ENCODE measurements at places on chromosomes 1 and 21.

GRCh38 chr21:33189237-33189636 lies 40.5 kb upstream of the IFNAR2 start:
- no peak for DNase-seq

DNA sequence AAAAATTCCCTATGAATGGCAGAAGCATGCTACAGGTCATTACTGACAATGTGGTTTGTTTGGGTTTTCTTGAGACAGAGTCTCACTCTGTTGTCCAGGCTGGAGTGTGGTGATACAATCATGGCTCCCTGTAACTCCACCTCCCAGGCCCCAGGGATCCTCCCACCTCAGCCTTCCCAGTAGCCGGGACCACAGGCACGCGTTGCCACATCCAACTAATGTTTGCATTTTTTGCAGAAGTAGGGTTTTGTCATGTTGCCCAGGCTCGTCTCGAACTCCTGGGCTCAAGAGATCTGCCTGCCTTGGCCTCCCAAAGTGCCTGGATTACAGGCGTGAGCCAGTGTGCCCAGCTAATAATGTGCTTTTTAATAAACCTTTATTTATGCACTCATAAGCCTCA lies 259.1 kb downstream of the NFIA start:
- DNase-seq: no peak

DNA sequence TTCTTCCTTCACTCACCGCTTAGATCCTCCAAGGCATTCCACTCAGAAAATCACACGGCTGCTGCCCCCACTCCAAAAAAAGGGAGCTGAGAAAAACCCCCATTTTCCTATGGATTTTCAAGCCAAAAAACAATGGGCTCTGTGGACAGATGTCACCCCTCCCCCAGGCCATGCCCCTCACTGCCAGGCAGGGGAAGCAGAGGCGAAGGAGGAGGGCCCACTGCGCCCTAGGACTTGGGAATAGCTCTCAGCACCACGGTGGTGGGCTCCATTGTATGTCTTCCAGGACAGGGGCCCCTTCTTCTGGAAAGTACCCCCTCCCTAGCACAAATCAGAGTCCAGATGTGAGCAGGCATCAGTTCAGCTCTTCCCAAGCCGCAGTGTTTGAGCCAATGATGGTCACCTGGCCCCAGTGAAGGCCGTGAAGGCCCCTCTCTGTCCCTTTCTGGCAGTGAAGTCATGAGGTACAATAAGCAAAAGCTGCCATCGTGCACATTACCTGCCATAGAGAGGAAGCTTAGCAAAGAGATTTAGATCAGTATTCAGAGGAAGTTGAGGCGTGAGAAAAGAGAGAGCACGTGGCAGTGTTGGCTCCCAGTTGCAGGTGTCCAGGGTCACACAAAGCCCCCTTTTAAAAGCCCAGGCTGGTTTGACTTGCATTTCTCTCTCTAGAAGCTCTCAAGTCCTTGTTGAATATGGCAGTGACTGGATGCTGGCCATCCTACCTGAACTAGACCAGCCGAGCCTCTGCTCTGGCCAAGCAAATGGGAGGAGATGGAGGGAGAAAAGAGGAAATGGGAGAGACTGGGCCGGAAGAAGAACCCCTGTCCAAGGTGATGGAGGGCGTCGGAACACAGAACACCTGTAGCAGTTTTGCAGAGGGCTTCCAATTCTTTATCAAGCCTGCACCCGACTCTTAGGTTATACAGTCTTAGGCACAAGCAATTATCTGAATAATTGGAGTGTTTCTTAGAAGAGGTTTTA lies 149.0 kb downstream of the TOMM20 start:
- no peak for DNase-seq

DNA sequence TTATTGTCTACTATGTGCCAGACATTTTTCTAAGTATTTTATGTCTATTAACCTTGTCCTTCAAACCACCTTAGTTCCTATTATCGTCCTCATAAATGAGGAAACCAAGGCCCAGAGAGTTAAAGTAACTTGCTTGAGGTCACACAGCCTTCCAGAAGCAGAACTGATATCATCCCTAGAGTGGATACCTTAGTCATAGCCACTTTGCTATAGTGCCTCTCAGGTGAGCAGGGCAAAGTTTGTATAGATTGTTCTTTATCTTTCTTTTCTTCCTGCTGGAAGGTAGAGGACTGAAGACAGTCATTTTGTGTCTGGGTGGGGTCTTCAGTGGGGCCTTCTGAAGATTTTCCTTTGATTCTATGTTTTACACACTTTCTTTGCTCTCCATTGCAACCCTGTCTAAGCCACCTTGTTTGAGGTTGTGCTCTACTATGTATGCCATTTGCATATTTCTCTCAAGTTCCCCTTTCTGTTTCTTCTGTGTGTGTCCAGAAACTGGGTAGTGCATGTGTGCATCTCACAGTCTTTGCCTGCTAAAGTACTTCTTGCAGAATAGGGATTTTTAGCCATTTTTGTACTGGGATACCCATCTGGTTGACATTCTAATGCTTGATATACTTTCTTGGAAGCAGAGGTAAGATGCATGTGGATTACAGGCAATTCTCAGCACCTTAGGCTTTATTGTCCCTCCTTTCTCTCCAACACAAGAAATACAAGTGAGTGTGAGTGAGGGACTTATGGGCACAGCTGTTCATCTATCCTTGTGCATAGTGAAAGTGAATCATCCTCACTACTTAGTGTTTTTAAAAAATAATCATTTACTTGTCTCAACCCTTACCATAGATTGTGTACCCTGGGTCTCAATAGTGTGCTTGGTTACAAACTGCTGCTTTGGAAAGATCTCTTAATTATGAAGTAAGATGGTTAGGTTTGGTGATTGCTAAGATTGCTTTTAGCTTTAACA lies 207.6 kb upstream of the HMCN1 start:
- DNase-seq: no peak

- DNase-seq: peak; percentile 33
Observed at GRCh38 chr1:67166196-67166595, at the start of gene IL23R. TSS of gene IL23R (plus strand) at chr1:67166454. CDS start at chr1:67168121, 1,667 bp downstream.

DNA sequence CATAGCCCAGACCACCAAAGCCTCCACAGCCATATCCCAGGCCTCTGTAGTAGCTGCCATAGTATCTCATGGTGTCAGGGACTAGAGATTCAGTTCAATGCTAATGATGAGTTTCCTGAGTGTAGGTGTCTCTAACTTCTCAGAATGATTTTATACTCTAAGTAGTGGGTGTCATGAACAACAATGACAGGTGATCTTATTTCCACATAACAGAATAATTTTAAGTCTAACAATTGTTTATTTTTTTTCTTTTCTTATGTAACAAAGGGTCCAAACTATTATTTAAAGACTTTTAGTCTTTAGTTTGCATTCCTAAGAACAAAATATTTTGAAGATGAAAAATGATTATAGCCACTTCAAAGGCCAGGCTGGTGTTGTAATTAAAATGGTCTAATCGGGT lies at the start of gene KRTAP19-6:
Gene KRTAP19-6, minus strand, starts transcription at position 101 of the 400 bp plus-strand sequence. Its CDS starts 31 bp downstream, at position 70.
- no peak for DNase-seq

DNA sequence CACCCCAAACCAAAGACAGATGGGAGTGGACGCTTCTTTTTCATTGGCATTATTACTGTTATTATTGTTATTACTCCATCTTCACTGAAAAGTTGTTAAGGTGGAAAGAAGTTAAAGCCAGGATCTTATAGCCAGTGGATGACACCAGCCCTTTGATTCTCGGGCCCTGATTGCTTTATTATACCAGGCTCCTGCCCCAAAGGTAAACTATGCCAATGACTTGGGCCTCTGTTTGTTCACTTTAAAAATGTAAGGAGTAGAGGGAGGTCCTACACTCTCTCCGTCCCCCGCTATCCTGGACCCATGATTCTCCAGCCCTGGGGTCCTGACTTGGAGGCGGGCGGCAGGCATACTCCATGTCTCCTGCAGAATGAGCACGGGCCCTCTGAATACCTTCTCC lies 106.8 kb downstream of the TOMM20 start:
- no peak for DNase-seq

GRCh38 chr1:207962716-207963426 lies 51.9 kb upstream of the CD34 start:
- peak; percentile 26 for DNase-seq

GRCh38 chr1:4292861-4293260 lies 361.5 kb upstream of the AJAP1 start:
- no peak for DNase-seq

GRCh38 chr21:28345934-28346333 lies 646.7 kb downstream of the LTN1 start:
- no peak for DNase-seq

GRCh38 chr21:46180079-46180722 lies 4.1 kb downstream of the SPATC1L start:
- no peak for DNase-seq

DNA sequence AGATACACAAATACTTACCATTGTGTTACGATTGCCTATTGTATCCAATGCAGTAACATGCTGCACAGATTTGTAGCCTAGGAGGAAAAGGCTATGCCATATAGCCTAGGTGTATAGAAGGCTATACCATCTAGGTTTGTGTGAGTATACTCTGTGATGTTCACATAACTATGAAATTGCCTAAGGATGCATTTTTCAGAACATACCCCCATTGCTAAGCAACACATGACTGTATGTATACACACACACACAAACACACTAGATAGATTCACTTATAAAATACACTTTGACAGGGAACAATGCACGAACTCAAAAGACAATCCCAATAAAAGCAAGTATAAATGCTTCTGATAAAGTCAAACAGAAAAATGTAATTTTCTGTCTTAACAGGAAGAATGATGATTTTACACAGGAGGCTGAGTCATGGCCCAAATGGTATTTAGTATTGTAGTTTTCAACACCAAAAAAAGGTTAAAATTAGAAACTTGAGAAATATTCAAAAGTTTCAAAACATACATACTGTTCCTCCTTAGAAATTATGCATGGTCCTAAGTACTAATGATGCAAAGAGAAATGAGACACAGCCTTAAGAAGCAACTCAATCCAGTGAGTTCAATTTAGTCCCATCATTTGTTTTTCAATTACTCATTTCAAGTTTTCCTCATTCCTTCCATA lies 12.2 kb downstream of the FH start:
- no peak for DNase-seq

DNA sequence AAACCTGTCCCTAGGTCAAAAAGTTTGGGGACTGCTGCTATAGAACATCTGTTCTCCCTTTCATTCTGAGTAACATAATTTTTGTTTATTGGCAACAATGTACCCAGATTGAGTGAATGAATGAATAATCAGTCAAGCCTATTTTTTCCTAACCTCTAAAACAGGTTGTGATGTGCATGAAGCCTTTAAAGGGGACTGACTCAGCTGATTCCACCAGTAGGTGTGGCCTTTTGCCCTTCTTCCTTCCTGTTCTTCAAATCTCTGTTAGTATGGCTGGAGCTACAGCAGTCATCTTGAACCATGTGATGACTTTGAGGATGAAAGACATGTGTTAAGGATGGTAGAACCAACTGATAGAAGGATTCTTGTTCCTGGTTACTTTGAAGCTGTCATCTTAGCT lies 476.1 kb downstream of the NUF2 start:
- no peak for DNase-seq

- no peak for DNase-seq
Observed at GRCh38 chr21:44820851-44821250, 3.0 kb upstream of the SUMO3 start.

DNA sequence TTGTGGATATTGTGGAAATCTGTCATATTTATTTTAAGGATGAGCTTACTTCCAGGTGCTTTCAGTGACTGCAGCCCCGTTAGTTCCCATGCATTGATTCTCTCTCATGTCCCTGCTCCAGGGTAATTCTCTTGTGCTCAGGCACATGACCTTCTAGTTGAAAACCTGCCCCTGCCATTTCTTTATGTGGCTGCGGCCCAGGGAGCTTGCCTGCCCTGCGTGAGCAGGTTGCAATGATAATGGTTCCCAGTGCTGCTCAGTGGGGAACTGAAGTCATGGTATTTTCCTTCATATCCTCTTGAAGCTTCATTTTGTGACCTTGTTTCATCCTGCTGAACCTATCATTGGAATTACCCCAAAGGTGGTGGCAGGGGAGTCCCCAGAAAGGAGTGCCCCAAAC lies 229.8 kb downstream of the DISC1 start:
- no peak for DNase-seq

- DNase-seq: no peak
Observed at GRCh38 chr21:42468491-42469131, 27.4 kb downstream of the RSPH1 start.

DNA sequence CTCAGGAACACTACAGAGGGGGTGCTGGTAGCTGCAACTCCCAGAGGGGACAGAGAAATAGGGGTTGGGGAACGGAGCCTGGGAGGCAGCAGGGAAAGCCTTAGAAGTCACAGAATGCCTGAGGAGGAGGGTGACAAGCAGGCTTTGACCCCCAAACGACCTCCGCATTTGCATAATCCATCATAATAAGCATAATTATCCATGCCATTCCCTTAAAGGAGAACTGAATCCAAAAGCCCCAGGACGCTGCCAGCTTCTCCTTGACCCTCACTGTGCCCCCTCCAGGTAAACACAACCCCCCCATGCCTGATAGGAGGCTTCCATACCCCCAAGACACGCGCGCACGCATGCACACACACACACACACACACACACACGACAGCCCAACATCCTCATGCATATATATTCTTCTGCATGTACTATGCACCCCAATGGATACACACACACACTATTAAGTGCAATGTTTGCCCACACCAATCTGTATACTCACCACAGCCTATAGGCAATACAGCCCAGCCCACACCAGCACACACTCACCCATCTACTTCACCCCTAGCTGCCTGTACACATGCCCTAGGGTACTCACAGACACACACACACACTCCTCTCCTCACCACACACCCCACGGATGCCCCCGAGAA lies 27.8 kb downstream of the SDC3 start:
- no peak for DNase-seq

DNA sequence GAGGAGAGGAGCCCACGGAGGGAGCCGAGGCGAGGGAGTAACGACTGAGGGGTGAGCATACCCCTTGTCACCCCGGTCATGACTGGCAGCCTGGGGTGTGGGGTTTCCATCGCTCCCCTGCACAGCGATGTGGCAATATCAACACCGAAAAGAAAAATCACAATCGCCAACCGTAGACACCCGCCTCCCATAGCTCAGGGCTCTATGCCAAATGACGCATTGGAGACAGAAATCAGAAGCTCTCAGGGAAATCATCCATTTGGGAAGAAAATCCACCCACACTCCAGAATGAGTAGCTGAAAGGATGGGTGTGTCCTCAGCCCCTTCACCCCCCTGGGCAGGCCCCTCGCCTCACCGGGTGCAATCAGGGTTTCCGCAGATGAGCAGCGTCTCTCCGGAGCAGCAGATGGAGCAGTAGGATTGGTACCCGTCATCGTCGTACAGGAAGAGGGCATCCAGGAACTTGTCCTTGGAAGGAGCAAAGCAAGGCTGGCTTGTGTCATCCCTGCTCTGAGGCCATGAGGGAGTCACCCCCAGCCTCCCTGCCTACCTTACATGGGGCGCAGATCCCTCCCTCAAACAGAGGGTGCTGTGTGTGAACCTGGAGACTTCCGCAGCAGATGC lies 2.5 kb downstream of the DNMT3L start:
- DNase-seq: no peak

- no peak for DNase-seq
Observed at GRCh38 chr1:109664671-109665070, 3.2 kb upstream of the GSTM2 start.

- DNase-seq: no peak
Observed at GRCh38 chr1:9307303-9307702, 14.6 kb downstream of the SPSB1 start.

GRCh38 chr1:101259744-101260148 lies 22.9 kb downstream of the S1PR1 start:
- no peak for DNase-seq

Measured in activated naive CD4-positive, alpha-beta T cell treated with anti-CD3 and anti-CD28 coated beads, Interleukin-2, amount 50 U/mL, for 16 hours (primary cell).